Activated T-helper 1 cell treated with anti-CD3 and anti-CD28 coated beads, Interleukin-12 subunit alpha, Interleukin-12 subunit beta, Interleukin-2, Interleukin-4 antibody, amounts not matched to agents 30 ng/mL and 10 ng/mL and 1 ng/mL, durations not matched to agents 14 hours and 24 hours and 36 hours (primary cell): ENCODE measurements at places on chromosomes 5 and 9.

DNA sequence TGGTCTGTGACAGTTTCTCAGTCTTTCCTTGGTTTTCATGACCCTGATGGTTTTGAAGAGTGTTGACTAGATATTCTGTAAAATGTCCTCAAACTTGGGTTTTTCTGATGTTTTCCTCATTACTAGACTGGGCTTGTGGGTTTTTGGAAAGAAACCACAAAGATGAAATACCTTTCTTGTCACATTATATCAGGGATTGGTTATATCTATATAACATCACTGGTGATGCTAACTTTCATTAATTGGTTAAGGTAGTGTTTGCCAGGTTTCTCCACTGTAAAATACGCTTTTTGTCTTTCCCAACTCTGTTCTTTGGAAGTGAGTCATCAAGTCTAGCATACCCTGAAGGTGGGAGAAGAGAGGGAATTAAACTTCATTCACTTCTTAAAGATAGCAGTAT, 3.3 kb upstream of the IL31RA start:
- no peak for DNase-seq

DNA sequence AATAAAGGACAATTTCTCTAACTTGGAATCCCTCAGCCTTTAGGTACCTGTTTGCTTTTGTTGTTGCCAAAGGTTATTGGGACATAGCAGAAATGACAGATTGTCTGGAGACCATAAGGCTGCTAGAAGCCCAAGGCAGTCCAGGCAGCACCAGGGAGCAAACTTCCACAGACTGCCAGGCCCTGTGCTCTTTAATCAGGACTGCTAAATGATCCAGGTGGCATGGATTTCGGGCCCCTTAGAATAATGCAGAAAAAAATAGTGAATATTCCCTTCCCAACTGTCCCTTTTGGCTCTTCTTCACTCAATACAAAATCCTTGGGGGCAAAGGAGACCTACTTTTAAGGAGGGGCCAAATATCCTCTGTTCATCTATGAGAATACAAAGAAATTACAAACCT, 73.9 kb downstream of the GABRA1 start:
- no peak for DNase-seq

DNA sequence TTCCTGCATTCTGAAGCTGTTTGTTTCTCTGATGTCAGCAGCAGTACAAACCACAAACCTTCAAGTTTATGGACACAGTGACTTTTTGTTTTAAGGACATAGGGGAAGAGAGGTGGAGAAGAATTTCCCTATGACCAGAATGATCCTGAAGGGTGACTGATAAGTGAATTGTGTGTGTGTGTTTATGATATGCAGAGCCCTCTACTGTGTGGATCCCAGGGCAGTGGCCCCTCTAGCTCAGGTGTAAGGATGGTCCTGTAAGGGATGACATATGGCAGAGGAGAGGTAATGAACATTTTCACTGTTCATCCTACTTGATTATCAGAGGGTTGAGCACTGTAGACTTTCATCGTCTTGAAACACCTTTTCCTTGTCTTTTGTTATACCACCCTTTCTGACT, 30.6 kb upstream of the TMED7 start:
- no peak for DNase-seq

GRCh38 chr5:38532165-38532669, 24.2 kb downstream of the LIFR start:
- no peak for DNase-seq
